Activated naive CD4-positive, alpha-beta T cell (primary cell): ENCODE measurements at places on chromosomes 7 and 10.

DNA sequence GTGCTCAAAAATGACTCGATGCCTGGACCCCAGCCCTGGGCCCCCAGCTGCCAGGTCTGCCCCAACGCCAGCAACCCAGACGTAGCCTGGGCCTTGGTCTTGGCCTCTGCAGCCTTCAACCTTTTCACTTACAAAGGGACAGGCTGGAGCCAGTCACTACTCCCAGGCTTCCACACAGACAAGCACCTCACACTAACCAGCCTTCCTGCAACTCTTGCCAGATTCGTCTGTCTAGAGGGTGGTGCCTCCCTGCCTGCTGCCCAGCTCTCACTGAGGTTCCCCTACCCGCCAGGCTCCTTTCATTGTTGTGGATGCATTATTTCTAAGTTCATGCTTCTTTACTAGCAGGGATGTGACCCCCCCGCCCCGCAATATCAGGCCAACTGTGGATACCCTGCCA is 56.3 kb downstream of the NUDCD3 start:
- no peak for DNase-seq

GRCh38 chr10:100873827-100874326 is 38.9 kb upstream of the SLF2 start:
- no peak for DNase-seq

- DNase-seq, result no peak
These were observed 93.5 kb downstream of the MCU start for GRCh38 chr10:72785409-72785808.

DNA sequence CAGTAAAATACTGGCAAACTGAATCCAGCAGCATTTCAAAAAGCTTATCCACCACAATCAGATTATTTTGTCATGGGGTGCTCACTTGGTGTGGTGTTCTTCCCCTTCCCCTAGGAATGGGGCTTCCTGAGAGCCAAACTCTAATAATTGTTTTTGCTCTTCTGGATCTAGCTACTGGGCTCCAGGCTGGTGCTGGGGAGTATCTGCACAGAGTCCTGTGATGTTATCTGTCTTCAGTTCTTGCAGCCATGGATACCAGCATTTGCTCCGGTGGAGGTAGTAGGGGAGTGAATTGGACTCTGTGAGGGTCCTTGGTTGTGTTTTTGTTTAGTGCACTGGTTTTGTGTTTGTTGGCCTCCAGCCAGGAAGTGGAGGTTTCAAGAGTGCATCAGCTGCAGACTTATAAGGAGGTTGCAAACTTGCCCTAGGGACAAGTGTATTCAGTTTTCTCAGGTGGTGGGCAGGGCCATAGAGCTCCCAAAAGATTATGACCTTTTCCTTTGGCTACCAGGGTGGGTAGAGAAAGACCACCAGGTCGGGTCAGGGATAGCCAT is 308.5 kb upstream of the MAGI2 start:
- DNase-seq, result no peak
